Upper lobe of right lung (tissue), 1 donor: ENCODE measurements at places on chromosomes 5 and 9. TPM values are rescaled to one million over a fixed set of nuclear protein-coding genes. Genes with fewer than 3 reads are reported as not detected.

GRCh38 chr9:93586290-93587057, 10.1 kb downstream of the PHF2 start:
- H3K36me3 ChIP-seq = no peaks in the 10 kb centered on the region
- no peak overlapping the region for H3K4me3 ChIP-seq
- no peak for DNase-seq
- peak overlapping the region; percentile 17 for H3K27ac ChIP-seq

GRCh38 chr5:134437847-134438581, 26.3 kb upstream of the CDKN2AIPNL start:
- no peaks in the 10 kb centered on the region for H3K27me3 ChIP-seq
- H3K4me3 ChIP-seq = no peak overlapping the region
- no peaks in the 10 kb centered on the region for H3K36me3 ChIP-seq
- peak overlapping the region; percentile 89 for H3K27ac ChIP-seq
- peaks cover 36% of the 10 kb centered on the region for H3K4me1 ChIP-seq
- DNase-seq = peak; percentile 11

DNA sequence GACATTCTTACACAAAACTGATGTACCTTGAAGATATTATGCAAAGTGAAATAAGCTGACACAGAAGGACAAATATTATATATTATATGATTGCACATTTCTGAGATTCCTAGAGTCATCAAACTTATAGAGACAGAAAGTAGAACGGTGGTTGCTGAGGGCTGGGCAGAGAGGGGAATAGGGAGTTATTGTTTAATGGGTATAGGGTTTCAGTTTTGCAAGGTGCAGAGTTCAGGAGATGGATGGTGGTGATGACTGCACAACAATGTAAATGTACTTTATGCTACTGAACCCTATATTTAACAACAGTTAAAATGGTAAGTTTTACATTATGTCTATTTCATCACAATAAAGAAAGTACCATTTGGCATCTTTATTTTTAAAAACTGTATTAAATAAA, 315.8 kb upstream of the POU5F2 start:
- no peaks in the 10 kb centered on the region for H3K4me1 ChIP-seq
- peaks cover 6% of the 10 kb centered on the region for H3K36me3 ChIP-seq
- DNase-seq = no peak
- no peak overlapping the region for H3K4me3 ChIP-seq

DNA sequence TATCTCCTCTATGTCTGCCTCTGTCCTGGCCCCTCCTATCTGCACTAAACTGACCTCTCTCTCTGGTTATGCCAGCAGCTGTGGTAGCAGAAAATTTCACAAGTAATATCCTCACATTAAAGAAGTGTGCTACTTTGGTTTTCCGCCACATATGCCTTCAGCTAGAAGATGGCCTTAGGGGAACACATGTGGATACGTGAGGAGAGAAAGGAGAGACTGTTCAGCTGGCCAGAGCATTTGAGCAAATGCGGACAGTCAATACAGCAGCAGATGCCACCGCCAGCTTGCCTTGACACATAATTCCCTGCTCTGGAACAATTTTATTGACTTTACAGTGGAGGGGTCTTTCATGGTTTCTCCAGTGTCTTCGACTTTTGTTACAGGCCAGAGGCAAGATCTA, 434.6 kb downstream of the TAF11L14 start:
- H3K4me1 ChIP-seq = no peaks in the 10 kb centered on the region
- no peak overlapping the region for H3K27ac ChIP-seq
- H3K36me3 ChIP-seq = no peaks in the 10 kb centered on the region
- no peak overlapping the region for H3K4me3 ChIP-seq
- no peak for DNase-seq
- H3K27me3 ChIP-seq = no peaks in the 10 kb centered on the region

GRCh38 chr9:91515074-91515687, 91.5 kb upstream of the NFIL3 start:
- DNase-seq = no peak
- H3K4me1 ChIP-seq = no peaks in the 10 kb centered on the region
- H3K4me3 ChIP-seq = no peak overlapping the region
- no peaks in the 10 kb centered on the region for H3K36me3 ChIP-seq

- H3K4me3 ChIP-seq = no peak overlapping the region
- peaks cover 7% of the 10 kb centered on the region for H3K36me3 ChIP-seq
- peak overlapping the region; percentile 48 for H3K27ac ChIP-seq
- DNase-seq = no peak
- H3K4me1 ChIP-seq = peaks cover 14% of the 10 kb centered on the region
These were observed 37.2 kb downstream of the MRPS27 start for GRCh38 chr5:72282878-72283277.

DNA sequence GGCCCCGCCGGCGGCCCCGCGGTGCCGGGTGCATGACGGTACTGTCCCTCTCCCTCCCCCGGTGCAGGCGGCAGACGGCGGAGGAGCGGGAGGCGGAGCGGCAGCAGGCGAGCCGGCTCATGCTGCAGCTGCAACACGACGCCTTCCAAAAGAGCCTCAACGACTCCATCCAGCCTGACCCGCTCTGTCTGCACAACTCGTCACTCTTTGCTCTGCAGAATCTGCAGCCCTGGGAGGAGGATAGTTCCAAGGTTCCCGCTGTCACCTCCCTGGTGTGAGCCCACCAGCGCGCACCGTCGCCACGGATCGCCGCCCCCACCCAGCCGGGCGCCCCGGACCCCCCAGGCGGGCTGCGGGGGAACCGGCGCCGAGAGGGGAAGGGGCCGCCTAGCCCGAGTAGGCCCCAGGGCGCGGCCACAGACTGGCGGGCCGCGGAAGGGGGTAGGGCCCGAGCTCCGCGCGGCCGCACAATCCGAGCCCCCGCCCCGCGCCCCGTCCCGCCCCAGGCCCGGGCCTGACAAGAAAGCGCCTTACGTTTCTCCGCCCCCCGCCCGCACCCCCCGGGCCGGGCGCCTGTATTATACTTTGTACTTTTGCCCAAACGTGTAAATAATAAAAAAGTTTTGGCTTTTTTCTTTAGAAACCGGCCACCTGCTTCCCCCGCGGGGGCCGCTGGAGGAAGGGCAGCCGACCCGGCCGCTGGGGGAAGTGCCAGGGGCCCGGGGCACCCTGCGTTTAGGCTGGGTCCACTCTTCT, 2.5 kb downstream of the TLX3 start:
- H3K4me3 ChIP-seq = peak overlapping the region; percentile 10
- H3K27ac ChIP-seq = no peak overlapping the region
- H3K4me1 ChIP-seq = peaks cover 38% of the 10 kb centered on the region
- DNase-seq = peak; percentile 61
- no peaks in the 10 kb centered on the region for H3K36me3 ChIP-seq

DNA sequence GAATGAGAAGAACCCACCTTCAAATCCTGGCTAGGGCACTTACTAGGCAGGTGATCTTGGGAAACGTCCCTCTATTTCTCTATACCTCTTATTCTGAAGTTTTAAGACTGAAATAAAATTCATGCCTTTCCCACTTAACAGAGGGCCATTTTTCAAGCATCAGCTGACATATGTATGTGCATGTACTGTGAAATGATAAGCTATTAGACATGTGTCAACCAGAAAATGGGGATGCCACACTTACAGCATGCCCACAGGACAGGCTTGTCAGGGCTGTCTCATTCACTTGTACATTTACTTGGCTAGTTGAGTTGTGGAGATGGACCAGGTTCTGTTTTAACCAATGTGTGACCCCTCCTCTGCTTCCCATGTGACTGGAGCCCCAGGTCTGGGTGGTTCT, 78.5 kb downstream of the C9orf152 start:
- peaks cover 52% of the 10 kb centered on the region for H3K4me1 ChIP-seq
- no peak for DNase-seq
- H3K36me3 ChIP-seq = no peaks in the 10 kb centered on the region
- H3K4me3 ChIP-seq = no peak overlapping the region

DNA sequence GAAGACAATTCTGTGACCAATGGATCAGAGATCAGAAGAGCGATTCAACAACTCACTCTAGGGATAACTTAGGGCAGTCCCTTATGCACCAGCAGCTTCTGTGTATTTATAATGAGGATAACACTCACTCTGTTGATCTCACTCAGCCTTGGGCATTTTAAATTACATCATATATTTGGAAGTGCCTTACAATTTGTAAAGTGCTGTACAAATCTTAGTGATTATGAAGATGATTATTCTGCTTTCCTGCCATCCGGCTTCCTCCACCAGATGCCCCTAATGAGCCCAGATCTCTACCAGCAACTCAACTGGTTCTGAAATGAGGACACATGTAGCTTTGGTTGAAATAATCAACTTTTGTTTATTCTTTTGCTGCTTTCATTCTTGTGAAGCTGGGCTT, 105.3 kb downstream of the PCSK1 start:
- H3K4me1 ChIP-seq = peaks cover 12% of the 10 kb centered on the region
- no peaks in the 10 kb centered on the region for H3K36me3 ChIP-seq
- no peaks in the 10 kb centered on the region for H3K27me3 ChIP-seq
- no peak overlapping the region for H3K27ac ChIP-seq
- no peak overlapping the region for H3K4me3 ChIP-seq

DNA sequence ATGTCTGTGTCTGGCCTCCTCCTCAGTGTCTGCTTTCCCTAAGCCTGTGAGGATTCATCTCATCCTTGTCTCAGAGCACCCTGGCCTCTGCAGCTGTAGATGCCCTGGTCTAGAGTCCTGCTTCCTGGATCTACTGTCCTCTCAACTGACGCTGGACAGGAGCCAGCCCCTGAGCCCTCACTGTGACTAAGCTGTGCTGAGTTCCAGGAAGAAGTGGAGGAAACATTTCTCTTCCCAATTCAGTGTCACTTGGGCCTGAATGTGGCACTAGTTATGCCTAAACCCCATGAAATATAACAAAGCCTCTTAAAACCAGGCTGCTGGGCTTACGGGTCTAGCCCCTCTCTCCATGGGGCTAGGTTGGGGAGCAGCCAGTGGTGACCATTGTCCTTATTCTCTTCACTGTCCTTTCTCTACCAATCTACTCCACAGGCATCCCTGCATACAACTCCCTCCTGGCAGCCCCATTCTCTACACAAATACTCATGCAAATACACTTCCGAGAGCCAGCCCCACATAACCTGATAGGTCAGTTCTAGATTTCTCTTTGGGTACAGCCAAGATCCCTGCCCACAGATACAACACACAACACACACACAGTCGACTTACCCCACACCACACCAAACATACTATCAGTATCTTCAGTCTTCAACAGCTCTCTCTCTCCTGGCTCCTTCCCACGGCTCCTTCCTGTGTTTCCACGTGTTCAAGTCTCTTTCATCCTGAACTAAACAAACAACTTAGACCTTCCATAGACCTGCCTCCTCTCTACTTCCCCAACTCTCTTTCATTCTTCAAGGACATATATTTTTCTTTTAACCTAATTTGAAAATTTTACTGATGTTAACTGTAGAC, 220.8 kb downstream of the SNX18 start:
- peak; percentile 73 for DNase-seq
- H3K27ac ChIP-seq = no peak overlapping the region
- no peaks in the 10 kb centered on the region for H3K27me3 ChIP-seq
- no peak overlapping the region for H3K4me3 ChIP-seq

DNA sequence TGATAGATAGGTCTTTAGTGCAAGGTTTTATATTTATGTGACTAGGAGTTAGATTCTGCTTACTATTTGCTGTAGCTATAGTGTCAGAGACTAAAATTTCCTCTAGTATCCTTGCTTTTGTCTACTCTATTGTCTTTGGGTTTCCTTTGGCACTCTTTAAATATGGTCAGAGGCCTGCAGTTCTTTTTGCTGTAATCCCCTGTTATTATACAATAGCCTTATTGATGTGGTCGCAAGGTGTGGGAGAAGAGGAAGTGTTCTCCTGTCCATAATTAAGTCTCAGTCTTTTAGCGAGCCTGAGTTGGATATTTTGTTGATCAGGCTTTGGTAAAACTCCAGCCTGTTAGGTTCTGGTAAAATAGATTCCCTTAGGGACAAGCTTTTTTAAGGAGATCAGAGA, 34.9 kb downstream of the LURAP1L start:
- H3K27me3 ChIP-seq = no peaks in the 10 kb centered on the region
- DNase-seq = no peak
- H3K4me1 ChIP-seq = peaks cover 11% of the 10 kb centered on the region
- H3K4me3 ChIP-seq = no peak overlapping the region

DNA sequence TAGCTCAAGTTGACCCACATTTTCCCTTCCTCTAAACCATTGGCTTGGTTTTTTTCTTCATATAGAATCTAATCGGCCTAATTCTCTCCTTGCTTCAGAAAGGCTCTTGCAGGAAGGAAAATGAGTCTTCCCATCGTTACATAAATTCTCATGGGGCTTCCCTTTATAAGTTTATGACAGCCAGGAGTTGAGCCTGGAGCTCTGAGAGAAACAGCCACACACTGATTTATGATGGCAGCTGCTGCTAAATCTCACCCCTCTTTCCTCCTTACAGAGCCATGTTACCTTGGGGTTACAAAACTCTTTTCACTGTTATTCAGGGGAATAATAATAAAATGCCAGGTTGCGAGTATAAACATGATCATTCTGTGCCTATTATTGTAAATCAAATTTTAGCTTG, 5.2 kb upstream of the RNF14 start:
- H3K27me3 ChIP-seq = no peaks in the 10 kb centered on the region
- H3K4me1 ChIP-seq = no peaks in the 10 kb centered on the region
- H3K27ac ChIP-seq = no peak overlapping the region

GRCh38 chr5:91182763-91183162, 200.4 kb downstream of the ARRDC3 start:
- no peak for DNase-seq
- no peaks in the 10 kb centered on the region for H3K4me1 ChIP-seq
- H3K27ac ChIP-seq = no peak overlapping the region

DNA sequence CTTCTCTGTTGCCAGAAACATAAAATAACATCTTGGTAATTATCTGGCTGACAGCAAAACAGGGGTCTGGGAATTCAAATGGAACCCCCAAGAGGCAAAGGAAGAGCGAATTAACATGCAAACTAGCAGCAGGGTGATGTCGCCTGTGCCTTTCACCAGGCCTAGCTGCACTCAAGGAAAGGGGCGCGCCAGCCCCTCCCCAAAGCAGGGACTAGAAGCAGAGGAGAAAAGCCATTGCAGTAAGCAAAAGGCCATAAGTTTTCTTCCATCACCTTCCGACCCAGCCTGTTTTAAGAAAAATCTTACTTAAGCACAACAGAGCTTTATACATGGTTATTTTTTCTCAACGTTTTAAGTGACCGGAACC, 539 bp downstream of the POC5 start:
- peak overlapping the region; percentile 78 for H3K4me3 ChIP-seq
- DNase-seq = no peak
- peaks cover 9% of the 10 kb centered on the region for H3K36me3 ChIP-seq
- H3K27ac ChIP-seq = peak overlapping the region; percentile 82

FLT4 gene
- 38.6 TPM for total RNA-seq

CDH6 gene
- total RNA-seq = 9.4 TPM

HRCT1 gene
- 10.8 TPM for total RNA-seq

IER5L gene
- total RNA-seq = 9.6 TPM

MRRF gene
- 31.9 TPM for total RNA-seq
